ENCODE measurements at places on chromosomes 3 and 15.

DNA sequence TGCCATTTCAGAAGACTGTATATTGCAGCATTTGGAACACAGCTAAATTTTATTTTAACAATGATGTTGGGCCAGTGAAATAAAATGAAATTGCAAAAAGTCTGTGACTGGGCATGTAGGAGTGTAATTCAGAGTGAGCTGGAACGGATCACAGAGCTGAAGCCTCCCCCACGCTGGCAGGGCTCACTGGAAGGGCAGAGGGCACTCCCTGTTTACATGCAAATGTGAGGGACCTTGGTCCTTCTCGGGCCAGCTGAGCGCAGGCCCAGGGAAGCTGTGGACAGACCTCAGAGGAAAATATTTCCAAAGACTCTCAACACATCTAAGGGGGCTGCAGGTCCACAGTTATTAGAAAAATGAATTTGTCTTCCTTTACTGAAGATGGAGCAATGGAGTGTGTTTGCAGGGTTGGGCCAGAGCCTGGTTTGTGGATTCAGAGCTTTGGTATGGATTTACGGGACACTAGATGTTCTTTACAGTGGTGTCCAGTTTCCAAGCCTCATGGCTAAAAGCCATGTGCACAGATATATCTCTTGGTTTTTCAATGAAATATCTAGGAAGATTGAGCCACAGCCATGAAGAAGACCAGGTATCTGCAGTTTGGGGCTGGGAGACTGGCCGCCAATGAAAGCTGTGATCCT lies 32.0 kb downstream of the TRPM1 start:
- no peaks in the 10 kb centered on the region for H3K36me3 ChIP-seq
- no peak overlapping the region for H3K4me3 ChIP-seq
- no peaks in the 10 kb centered on the region for H3K4me1 ChIP-seq
- DNase-seq, result no peak

- H3K4me1 ChIP-seq, result no peaks in the 10 kb centered on the region
- peaks cover 4% of the 10 kb centered on the region for H3K27me3 ChIP-seq
- no peak overlapping the region for H3K27ac ChIP-seq
- no peaks in the 10 kb centered on the region for H3K36me3 ChIP-seq
These were observed 112.5 kb downstream of the CPNE4 start for GRCh38 chr3:131922356-131922755.

DNA sequence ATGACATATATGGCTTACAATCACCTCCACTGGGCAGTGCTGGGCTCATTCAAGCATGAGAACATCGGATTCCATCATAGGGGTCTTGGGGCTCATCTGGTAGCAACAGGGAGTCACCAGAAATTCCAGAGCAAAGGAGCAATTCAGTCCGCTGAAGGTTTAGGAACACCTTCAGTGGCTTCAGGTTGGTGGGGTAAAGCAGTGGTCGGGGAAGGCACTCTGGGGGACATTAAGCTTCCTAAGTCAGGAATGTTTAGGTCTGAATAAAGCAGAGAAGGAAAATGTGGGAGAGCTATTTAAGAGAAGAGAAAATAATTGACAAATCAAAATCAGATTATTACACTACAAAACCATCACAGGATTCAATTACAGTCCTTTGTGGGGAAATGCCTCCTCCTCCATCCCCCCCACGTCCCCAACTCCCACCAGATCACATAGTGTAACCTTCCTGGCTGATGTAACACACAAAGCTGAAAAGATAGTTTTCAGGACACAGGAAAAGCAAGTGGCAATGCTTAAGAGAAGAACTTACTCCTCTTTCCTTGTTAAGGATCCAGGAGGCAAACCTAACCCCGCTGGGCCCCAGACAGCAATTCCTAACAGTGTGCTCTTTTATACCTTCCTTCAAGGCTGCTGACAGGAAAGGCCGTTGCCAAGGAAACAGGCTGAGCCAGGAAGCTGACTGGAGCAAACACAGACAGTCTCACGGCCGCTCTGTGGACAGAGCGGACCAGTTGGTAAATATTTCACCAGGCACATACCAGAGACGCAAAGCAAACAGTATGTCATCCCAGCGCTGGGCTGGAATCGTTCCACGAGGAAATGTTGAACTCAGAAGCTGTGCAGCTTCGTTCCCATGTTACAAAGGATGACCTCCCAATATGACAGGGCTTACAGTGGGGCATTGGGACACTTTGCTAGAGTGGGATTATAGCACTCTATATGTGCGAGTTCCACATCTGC lies 57.5 kb upstream of the LMCD1 start:
- no peaks in the 10 kb centered on the region for H3K4me1 ChIP-seq
- no peak for DNase-seq
- H3K36me3 ChIP-seq, result no peaks in the 10 kb centered on the region
- H3K4me3 ChIP-seq, result no peak overlapping the region
- no peak overlapping the region for H3K27ac ChIP-seq

- no peaks in the 10 kb centered on the region for H3K4me1 ChIP-seq
- no peak overlapping the region for H3K4me3 ChIP-seq
- H3K27ac ChIP-seq, result no peak overlapping the region
- H3K36me3 ChIP-seq, result no peaks in the 10 kb centered on the region
- DNase-seq, result no peak
These were observed 27.5 kb downstream of the ESYT3 start for GRCh38 chr3:138461896-138462295.

DNA sequence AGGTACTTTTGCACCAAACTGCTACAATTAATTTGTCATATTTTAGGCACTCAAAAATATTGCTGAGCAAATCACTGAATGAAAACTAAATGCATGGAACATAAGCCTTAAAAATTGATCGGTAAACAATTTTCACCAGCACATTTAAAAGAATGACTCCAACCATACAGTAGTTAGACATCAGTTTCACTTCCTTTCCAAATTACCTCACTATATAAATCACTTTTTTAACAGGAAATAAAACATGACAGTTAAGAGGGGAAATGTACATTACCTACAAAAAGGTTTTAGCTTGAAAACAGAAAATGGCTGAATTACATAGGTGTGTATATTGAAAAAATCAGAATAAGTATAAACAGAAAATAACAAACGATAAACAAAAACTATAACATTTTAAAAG lies 108.4 kb downstream of the SERPINI1 start:
- no peak overlapping the region for H3K27ac ChIP-seq
- H3K4me1 ChIP-seq, result peaks cover 4% of the 10 kb centered on the region
- H3K36me3 ChIP-seq, result no peaks in the 10 kb centered on the region
- no peak overlapping the region for H3K4me3 ChIP-seq
- no peak for DNase-seq

- H3K4me3 ChIP-seq, result no peak overlapping the region
- no peak overlapping the region for H3K27ac ChIP-seq
- no peaks in the 10 kb centered on the region for H3K4me1 ChIP-seq
- peaks cover 28% of the 10 kb centered on the region for H3K27me3 ChIP-seq
These were observed 9.2 kb downstream of the CTXND1 start for GRCh38 chr15:80242802-80243201.

DNA sequence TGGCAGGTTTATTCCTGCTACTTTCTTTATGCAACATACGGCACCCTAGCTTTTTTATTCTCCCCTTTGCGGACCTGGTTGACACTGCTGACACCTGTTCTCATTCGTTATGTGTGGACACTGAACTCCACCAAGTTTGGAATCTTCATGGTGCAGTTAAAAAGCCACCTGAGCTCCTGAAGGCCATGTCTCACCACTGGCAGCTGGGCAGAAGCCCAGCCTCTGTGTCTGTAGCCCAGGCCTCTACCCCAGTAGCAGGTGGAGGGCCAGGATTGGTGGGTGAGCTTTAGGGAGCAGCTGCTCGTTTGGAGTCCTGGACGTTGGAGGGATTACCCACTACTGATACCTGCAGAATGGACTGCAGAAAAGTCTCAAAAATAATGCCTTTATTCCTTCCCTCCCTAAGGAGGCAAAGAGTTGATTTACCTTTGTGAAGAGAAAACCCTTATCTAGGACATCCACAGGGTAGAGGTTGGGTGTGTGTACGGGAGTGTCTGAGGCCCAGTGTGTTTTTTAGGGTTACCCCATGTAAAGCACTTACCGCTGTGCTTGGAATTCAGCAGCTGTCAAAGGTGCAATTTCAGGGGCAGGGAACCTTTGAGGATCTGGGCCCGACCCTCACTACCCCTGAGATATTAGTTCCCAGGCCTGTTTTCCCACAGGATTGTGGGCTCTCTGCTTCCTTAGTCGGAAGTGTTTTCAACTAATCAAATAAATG lies 637 bp upstream of the CCNDBP1 start:
- H3K4me3 ChIP-seq, result peak overlapping the region; percentile 90
- H3K4me1 ChIP-seq, result peaks cover 26% of the 10 kb centered on the region
- peaks cover 14% of the 10 kb centered on the region for H3K36me3 ChIP-seq
- DNase-seq, result no peak
- no peaks in the 10 kb centered on the region for H3K27me3 ChIP-seq

- H3K27ac ChIP-seq, result no peak overlapping the region
- peak; percentile 37 for DNase-seq
- H3K4me3 ChIP-seq, result no peak overlapping the region
- peaks cover 8% of the 10 kb centered on the region for H3K36me3 ChIP-seq
- H3K27me3 ChIP-seq, result no peaks in the 10 kb centered on the region
These were observed 15.2 kb downstream of the TRAIP start for GRCh38 chr3:49841126-49841696.

GRCh38 chr3:55204417-55204816 lies 276.6 kb upstream of the LRTM1 start:
- no peaks in the 10 kb centered on the region for H3K4me1 ChIP-seq
- no peak overlapping the region for H3K4me3 ChIP-seq
- H3K27ac ChIP-seq, result no peak overlapping the region
- no peaks in the 10 kb centered on the region for H3K36me3 ChIP-seq
- H3K27me3 ChIP-seq, result no peaks in the 10 kb centered on the region
- no peak for DNase-seq

GRCh38 chr3:42701371-42702065 lies 1.1 kb downstream of the HHATL start:
- peaks cover 9% of the 10 kb centered on the region for H3K27me3 ChIP-seq
- H3K4me1 ChIP-seq, result peaks cover 5% of the 10 kb centered on the region
- no peak overlapping the region for H3K4me3 ChIP-seq
- no peaks in the 10 kb centered on the region for H3K36me3 ChIP-seq
- no peak overlapping the region for H3K27ac ChIP-seq

DNA sequence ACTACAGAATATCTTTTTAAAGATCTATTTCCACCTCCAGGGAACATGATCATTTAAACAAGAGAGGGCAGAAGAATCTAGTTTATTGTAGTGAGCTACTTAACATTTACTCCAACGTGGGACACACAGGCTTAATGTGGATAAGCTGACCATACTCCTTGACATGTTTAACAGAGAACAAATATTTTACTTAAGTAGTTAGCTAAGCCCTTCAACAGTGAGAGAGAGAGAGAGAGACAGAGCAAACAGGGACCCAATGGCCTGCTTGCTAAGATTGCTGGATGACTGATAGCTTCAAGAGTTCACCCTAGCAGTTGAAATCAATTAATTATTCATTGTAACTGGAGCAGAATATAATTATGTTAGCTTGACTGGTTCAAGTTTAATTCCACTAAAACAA lies 158.6 kb downstream of the ADAM10 start:
- no peak overlapping the region for H3K27ac ChIP-seq
- no peak for DNase-seq
- peaks cover 3% of the 10 kb centered on the region for H3K4me1 ChIP-seq
- no peak overlapping the region for H3K4me3 ChIP-seq
- peaks cover 18% of the 10 kb centered on the region for H3K36me3 ChIP-seq

DNA sequence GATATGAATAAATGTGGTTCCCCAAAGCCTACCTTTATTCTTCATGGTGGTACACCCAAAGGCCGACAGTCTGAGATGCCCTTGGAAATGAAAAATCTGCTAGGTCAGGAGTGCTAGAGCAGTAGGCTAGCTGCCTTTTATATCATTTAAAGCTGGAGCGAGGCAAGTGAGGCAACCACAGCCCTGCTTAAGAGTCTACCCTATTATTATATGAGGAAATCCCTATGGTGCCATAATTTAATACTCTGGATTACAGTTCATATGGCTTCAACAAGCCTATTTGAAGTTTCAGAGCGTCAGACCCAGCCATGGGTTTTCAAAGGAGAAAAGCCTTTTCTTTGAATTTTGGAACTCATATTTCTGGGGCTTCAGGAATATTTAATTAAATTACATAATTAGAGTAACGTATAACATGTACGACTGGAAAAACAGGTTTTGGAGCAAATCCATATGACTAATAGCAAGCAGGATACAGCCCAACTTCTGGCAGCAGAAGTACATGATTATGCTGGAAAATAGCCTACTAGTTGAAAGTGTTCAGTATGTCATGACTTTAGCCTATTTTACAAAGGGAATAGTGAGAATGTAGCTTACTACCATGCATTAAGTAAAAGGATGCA lies 18.0 kb upstream of the SLTM start:
- H3K4me1 ChIP-seq, result peaks cover 7% of the 10 kb centered on the region
- H3K27ac ChIP-seq, result no peak overlapping the region
- no peak for DNase-seq
- H3K4me3 ChIP-seq, result no peak overlapping the region
- no peaks in the 10 kb centered on the region for H3K36me3 ChIP-seq

GRCh38 chr3:135155228-135155627 lies 360.2 kb downstream of the EPHB1 start:
- no peak overlapping the region for H3K27ac ChIP-seq
- no peaks in the 10 kb centered on the region for H3K27me3 ChIP-seq
- H3K4me3 ChIP-seq, result no peak overlapping the region
- H3K4me1 ChIP-seq, result no peaks in the 10 kb centered on the region
- no peaks in the 10 kb centered on the region for H3K36me3 ChIP-seq
